Stimulated activated CD4-positive, alpha-beta T cell treated with anti-CD3 and anti-CD28 coated beads, Interleukin-1b, Interleukin-23, amount 100 ng/mL, for 24 hours (primary cell): ENCODE measurements at places on chromosomes 5 and 9.

DNA sequence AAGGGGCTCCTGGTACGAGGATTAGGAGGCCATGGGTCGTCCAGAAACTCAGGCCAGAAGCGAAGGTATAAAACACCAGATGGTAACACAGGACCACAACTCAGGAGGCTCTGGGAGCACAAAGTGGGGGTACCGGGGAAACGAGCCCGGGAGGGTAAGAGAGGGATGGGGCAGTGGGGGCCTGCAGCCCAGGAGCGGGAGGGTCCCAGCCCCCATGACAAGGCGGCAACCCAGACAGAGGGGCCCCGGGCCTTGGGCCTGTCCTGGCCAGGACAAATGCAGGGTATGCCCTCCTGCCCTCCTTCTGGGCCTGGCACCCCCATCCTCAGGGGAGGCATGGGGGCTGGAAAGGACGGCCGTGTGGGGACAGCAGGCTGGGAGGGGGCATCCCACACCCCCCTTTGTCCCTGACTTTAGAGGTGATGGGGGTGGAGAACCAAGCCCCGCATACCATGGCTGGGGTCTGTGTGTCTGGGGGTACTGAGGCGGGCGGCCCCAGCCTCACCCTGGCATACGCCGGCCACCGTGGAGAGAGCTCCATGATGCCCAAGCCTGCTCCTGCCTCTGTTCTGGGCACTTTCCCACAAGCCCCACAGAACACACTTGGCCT, 47.0 kb upstream of the EXOC3 start:
- no peak for DNase-seq

DNA sequence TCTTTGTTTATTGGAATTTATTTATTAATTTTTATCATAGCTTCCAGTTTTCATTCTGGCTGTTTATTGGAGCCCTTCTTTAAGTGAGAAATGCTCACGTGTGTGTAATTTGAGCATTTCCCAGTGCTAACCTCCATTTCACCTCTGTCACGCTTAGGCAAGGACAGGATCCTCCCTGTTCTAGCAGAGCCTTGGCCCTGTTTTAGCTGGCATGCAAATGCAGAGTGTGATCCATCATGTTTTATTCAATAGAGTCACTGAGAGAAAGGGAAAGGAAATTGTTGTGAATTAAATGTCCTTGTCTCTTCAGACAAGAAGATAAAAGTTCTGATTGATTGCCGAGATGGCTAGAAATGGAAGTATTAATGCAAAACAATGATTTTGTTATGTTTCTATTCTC, 137.3 kb upstream of the ACO1 start:
- DNase-seq: no peak

DNA sequence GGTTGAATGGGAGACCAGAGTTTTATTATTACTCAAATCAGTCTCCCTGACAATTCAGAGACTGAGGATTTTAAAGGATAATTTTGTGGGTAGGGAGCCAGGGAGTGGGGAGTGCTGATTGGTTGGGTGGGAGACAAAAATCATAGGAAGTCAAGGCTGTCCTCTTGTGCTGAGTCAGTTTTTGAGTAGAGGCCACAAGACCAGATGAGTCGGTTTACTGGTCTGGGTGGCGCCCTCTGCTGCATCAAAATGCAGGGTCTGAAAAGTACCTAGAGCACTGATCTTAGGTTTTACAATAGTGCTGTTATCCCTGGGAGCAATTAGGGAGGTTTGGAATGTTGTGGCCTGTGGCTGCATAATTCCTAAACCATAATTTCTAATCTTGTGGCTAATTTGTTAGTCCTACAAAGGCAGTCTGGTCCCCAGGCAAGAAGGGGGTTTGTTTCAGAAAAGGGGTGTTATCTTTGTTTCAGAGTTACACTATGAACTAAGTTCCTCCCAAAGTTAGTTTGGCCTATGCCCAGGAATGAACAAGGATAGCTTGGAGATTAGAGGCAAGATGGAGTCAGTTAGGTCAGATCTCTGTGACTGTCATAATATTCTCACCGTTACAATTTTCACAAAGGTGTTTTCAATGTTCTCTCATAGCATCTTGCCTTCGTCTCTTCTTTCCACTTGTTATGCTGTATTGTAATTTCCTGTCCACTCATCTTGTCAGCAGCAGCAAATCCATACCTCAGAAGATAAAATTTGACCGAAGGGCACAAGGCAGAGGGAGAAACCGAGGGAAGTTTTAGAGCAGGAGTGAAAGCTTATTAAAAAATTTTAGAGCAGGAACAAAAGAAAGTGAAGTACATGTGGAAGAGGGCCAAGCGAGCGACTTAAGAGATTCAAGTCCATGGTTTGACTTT, 59.2 kb upstream of the CLINT1 start:
- peak; percentile 38 for DNase-seq

GRCh38 chr9:126309427-126310189, 17.0 kb upstream of the MVB12B start:
- no peak for DNase-seq

DNA sequence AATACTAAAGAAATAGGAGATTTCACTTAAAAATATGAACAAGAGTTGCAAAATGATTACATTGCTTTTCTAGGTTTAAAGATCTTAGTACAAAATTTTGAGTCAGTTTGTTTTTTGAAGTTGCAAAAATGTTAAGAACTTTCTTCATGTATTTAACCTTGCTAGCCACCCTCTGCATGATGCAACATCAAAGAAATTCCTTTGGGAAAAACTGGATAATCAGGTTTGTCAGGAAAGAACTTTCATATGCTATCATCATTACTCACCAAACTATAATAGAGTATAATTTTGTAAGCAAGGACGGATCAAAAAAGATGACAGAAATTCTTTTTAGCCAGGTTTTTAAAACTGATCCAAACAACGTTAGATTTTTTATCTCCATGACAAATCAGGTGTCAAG, 116.9 kb upstream of the MRPS30 start:
- DNase-seq: no peak

GRCh38 chr5:109865637-109866036, 175.9 kb downstream of the MAN2A1 start:
- no peak for DNase-seq

- no peak for DNase-seq
Measured at GRCh38 chr9:98291820-98292219, 36.4 kb upstream of the TBC1D2 start.

- no peak for DNase-seq
Measured at GRCh38 chr9:137407590-137408300, 15.2 kb downstream of the EXD3 start.

GRCh38 chr9:108793573-108793972, 62.2 kb downstream of the ACTL7B start:
- DNase-seq: no peak

DNA sequence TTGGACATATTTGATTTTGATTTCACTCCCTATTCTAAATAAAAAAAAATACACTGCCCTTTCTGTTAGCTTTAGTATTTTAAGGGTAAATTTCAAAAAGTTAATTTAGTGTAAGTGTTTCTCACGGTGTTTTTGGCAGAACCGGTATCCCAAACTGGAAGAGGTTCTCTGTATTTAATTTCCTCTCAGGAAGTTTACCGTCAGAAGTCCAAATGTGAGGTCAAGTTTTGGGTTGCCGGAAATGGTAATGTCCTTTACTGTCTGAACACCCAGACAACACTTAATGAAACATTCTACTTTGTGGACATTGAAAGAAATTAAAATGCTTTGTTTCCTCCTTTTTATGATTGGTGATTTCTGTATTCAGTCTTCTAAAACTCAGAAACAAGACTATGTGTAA, 148.7 kb upstream of the CDKN2B start:
- no peak for DNase-seq

- DNase-seq: no peak
Measured at GRCh38 chr9:130939405-130940026, 469 bp upstream of the FIBCD1 start.

GRCh38 chr9:31601666-31602065, 782.8 kb upstream of the ACO1 start:
- no peak for DNase-seq

- no peak for DNase-seq
Measured at GRCh38 chr9:134064711-134065110, 3.1 kb downstream of the BRD3 start.

DNA sequence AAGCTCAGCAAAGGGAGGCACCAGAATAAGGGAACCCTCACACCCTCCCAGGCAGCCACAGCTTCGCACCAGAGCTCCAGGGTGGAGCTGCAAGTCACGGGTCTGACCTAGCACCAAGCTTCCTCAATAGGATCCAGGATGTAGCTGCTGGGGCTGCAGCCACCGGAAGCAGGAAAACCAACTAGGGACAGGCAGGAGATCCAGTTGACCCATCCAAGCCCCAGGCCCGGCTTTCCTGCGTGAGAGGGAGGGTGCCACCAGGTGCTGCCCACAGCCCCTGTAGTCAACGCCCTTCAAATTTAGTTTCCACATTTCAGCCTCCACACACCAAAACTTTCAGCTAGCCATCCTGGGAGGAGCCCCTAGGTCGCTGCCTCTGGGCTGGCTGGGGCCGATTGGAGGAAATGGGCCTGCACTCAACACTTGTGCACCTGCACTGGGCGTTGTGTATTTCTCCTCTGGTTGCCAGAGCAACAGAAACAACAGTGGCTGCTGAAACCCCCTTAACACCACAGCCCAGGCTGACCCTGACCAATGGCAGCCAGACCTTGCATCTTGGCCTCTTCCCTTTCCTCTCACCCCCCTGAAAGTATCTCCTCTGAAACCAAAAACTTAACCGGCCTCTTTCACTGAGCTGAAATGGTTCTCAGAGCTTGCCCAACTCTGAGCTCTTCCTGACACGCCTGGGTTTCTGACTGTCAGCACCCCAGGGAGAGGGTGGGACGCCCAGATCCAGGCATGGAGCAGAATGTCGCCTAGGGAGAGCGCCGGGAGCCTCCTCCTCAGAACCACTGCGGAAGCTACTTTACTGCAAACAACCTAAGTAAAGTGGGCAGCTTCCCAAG, 226.5 kb upstream of the MAP3K1 start:
- no peak for DNase-seq

DNA sequence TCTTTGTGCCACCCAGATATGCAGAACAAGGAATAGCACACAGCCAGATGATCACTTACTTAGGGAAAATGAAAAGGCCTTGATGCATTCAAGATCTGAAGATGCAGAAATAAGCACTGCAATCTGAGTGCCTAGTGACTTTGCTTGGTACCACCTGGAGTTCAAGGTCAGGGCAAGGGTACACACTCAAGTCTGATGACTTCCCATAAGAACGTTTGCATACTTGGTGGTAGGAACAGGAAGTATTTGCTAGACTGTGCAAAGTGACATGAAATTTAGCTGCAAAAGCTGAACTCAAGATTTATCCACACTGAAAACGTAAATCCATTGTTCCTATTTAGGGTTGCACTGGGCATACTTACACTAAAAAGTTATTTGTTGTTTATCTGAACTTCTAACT, 177.1 kb downstream of the PIK3R1 start:
- DNase-seq: no peak

GRCh38 chr5:39020458-39020857, 53.7 kb downstream of the RICTOR start:
- DNase-seq: no peak

DNA sequence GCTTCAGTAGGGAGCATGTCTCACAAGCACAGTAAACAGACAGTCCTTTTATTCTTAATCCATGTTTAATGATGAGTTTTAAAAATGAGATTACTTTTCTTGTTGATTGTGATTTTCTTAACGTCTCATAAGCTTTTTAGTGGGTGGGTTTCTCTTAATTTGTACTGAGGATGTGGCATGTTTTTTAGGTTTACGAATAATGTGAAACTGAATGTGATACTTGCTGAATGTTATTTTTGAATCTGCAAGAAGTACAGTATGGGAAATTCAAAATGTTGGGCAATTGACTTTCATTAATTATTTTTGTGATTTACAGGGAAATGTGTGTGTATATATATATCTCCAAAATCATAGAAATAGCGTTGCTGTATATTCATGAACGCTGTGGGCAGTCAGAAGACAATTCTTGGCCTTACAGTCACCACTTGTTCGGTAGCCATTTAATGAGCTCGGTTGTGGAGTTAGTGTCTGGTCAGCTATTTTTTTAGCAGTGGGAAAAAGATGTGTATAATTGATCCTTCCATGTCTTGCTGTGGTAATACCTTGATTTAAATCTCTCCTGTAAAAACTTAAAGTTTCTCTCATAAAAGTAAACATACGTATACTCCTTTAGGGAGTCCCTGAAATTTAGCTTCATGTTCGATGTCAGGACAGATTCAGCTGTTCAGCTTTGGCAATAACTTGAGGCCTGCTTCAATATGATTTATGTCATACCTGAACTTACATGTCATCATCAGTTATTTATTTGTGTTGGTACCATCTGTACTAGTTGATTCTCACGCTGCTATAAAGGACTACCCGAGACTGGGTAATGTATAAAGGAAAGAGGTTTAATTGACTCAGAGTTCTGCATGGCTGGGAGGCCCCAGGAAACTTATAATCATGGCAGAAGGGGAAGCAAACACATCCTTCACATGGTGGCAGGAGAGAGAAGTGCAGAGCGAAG, 15.0 kb downstream of the ICE1 start:
- DNase-seq: no peak

GRCh38 chr9:4416467-4416866, 73.8 kb upstream of the SLC1A1 start:
- no peak for DNase-seq

DNA sequence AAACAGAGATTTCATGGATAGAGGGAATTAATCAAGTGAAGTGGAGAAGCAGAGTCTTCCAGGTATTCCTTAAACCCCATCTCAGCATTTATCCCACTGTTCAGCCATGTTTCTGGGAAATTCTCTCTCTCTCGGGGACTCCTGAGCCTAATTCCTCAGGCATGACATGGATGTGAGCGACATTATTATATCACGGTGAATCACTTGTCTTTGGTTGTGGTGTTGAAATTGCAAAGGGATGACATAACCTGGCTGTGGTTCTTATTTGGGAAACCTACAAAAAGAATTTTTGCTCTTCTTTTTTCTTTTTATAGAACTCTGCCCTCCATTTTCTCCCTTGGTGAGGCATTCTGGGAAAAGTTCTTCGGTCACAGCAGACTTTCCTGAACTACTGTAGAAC, 457.9 kb upstream of the PTGER4 start:
- no peak for DNase-seq

- no peak for DNase-seq
Measured at GRCh38 chr9:111149018-111149759, 110.9 kb upstream of the LPAR1 start.

GRCh38 chr5:56791396-56791795, 24.0 kb upstream of the MAP3K1 start:
- DNase-seq: no peak

GRCh38 chr5:125492977-125493376, 746.5 kb upstream of the ZNF608 start:
- no peak for DNase-seq

DNA sequence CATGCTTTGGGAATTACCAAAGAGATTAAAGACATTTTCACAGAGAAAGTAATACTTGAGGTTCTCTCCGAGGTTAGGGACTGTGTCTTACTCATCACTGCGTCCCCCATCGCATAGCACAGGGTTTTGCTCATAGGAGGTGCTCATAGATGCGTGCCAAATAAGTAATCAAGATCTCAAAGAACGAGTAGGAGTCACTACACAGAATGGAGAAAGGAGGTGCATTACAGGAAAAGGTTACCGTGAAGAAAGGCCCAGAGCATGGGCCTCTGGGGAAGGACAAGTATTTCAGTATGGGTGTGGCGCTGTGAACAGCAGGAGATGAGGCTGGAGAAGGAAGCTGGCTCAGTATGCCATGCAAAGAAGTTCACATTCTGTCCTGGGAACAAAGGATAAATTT, 182.4 kb downstream of the ACTL7B start:
- no peak for DNase-seq

GRCh38 chr5:93358176-93358575, 222.8 kb downstream of the NR2F1-AS1 start:
- DNase-seq: no peak
